ENCODE measurements at places on chromosomes 7 and 10. TPM values are rescaled to one million over a fixed set of nuclear protein-coding genes. Genes with fewer than 3 reads are reported as not detected.

The AZGP1 gene
- total RNA-seq = not detected

The MYOZ1 gene
- not detected for total RNA-seq

The PIK3CG gene
- not detected for total RNA-seq

The PIP gene
- not detected for total RNA-seq

The ZEB1 gene
- 9.6 TPM for total RNA-seq

The TAX1BP1 gene
- 25.0 TPM for total RNA-seq

The ANKRD61 gene
- total RNA-seq = not detected

The NODAL gene
- not detected for total RNA-seq

The TNS3 gene
- total RNA-seq = 27.5 TPM

The PKD2L1 gene
- not detected for total RNA-seq

The ZNF3 gene
- total RNA-seq = 14.0 TPM

The FAM25A gene
- total RNA-seq = not detected

The LRRD1 gene
- not detected for total RNA-seq

The NKX1-2 gene
- not detected for total RNA-seq

The SH2B2 gene
- total RNA-seq = 3.6 TPM

The FAM237B gene
- total RNA-seq = not detected

Measured in mesangial cell (primary cell).